ENCODE measurements at places on chromosomes 5 and 9. TPM values are rescaled to one million over a fixed set of nuclear protein-coding genes. Genes with fewer than 3 reads are reported as not detected.
A peak's percentile ranks its signal among the peaks of the same experiment; 100 is the strongest.

DNA sequence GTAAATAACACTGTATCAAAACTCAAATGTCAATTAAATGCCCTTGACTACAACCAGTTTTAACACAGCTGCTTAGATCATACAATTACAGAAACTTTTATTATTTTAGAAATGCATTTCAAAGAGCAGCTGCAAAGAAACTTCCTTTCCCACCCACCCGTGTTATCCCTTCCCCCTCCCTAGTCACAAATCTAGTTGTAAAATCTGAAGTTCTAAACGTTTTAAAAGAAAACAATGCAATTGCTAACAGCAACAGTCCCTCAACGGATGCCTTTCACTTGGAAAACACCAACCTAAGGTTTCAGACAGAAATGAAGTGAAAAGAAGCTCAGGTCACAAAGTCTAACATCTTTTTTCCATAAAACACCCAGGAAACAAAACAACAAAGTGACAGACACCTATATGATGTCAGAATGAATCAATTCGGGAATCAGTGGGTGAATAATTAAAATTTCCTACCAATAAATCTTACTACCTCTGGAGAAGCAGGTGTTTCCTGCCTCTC, 100.3 kb downstream of the FBXW11 start:
- no peak for DNase-seq

DNA sequence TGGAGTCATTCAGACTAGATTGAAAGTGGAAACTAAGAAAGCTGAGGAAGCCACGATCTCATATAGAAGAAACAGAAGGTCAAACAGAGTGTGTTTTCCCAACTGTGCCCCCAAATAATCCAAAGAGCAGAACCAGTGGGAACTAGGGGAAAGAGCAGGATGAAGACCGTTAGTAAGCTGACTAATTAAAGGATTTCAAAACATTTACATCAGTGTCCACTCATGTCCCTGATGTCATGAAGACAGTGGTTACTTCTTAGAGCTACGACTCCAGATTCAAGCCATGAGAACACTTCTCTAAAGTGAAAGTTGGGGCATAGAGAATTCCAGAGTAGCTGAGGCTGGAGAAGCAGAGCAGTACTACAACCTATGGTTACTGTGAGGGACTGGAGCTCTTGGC, 119.6 kb upstream of the SLC12A2 start:
- DNase-seq, result no peak

DNA sequence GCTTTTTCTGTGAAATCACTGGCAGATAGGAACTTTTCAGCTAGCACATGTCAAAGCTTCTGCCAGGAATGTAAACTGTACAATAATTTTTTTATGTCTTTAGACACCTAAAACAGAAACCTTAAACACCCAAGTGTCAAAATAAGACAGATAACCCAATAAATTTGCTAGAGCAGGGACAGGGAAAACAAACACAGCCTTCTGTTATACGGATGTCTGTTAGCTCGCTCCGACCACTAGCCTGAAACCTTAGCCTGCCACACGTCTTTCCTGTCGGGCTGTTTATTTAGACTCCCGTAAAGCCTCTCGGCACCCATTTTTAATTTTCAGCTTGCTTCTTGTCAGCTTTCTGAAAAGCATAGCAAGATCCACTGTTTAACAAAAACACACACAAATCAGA, 355.4 kb upstream of the SLC24A2 start:
- no peak for DNase-seq

DNA sequence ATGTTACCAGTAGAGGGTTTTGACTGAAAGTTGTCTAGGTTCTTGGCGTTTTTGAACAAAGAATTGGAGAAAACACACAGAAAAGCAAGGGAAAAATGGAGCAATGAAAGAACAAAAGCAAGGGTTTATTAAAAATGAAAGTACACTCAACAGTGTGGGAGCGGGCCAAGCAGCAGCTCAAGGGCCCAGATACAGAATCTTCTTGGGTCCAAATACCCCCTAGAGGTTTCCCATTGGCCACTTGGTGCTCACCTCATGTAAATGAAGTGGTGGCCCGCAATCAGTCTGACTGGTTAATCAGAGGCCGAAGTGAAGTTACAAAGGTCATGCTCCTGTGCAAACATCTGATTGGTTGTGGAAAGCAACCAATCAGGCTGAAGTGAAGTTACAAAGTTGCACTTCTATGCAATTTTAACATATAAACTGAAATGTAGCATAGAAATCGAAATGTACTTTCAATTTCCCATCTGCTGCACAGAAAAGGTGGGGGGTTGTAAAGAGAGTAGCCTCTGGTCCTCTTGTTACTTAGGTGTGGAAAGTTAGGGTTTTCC, 1.9 kb upstream of the GM2A start:
- no peak for DNase-seq

- no peak for DNase-seq
Measured at GRCh38 chr5:53170746-53171349, 61.3 kb upstream of the MOCS2 start.

GRCh38 chr5:14587150-14587549, 5.6 kb downstream of the OTULINL start:
- DNase-seq, result no peak

DNA sequence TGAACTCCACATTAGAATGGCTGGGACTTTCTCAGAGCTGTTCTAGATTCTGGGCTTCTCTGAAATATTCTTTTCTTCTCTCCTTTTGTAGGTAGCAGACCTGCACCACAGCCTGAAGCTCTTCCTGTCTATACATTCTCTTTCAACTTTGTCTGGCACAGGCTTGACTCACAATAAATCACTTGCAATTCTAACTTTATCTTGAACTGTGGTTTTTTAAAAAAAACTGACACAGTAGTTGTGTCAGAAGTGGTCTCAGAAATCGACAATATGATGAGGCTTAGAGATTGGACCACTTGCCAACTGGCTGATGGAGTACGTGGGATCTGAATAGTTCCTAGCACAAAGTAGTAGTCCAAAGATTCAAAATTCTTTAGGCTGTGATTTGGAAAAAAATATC, 24.1 kb upstream of the CDH9 start:
- no peak for DNase-seq

- DNase-seq, result no peak
Measured at GRCh38 chr5:122984425-122984824, 52.1 kb downstream of the PPIC start.

DNA sequence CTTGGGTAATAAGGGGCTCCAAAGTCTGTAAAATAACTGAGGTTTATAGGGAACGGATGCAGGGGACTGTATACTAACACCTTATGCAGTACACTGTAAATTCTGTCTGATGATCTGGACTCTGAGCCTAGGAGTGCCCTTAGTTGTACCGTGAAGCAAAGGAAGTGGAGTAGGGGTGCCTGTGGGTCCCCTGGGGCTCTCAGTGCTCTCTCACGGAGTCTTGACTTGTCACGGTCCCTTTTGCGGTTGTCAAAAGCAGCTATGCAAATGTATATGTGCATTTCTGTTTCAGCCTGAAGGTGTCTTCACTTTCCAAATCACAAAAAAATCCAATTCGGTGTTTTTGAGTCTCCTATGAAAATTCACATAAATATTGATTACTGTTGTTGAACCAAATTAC, 17.8 kb downstream of the DMRT1 start:
- no peak for DNase-seq

GRCh38 chr9:83219154-83219923, 156.4 kb upstream of the RASEF start:
- DNase-seq, result peak; percentile 99

GRCh38 chr9:94005272-94005901, 50.2 kb upstream of the BARX1 start:
- DNase-seq, result no peak

- DNase-seq, result no peak
Measured at GRCh38 chr5:133877351-133878235, 90.8 kb downstream of the C5orf15 start.

DNA sequence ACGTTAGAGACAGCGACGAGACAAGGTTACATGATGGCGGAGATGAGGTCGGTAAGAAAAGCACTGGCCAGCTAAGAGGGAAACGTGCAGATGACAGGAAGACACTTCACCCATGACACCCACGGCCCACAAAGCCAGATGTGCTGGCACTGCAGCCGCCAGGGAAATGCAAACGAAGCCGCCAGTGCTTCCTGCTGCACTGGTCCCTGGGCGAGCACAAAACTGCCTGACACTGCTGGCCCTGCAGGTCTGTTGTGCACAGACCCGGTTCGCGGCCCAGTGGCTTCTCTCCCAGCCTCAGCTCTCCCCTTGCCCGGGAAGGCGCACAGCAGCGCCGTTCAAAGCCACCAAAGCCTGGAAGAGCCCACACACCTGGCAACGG, 20.3 kb downstream of the QSOX2 start:
- no peak for DNase-seq

- no peak for DNase-seq
Measured at GRCh38 chr5:6525910-6526309, 77.3 kb downstream of the UBE2QL1 start.

GRCh38 chr9:74102702-74103101, 394.4 kb upstream of the RORB start:
- DNase-seq, result no peak

DNA sequence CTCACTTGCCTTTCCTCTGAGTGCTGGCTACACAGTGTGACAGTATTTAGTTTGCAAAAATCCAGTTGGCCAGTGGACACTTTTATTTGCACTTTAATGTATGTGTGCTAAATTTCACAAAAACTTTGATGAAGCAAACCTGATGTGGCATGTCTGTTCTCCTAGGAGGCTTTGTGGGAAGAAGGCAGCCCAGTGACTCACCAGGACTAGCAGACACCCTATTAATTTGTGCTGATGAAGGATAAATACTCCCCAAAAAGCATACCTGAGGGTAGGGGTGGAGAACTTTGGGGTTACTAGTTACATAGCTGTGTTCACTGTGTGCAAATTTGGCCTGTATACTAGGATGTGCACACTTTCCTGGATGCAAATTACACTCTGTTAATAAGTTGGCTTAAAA, 39.3 kb upstream of the IPPK start:
- DNase-seq, result no peak

DNA sequence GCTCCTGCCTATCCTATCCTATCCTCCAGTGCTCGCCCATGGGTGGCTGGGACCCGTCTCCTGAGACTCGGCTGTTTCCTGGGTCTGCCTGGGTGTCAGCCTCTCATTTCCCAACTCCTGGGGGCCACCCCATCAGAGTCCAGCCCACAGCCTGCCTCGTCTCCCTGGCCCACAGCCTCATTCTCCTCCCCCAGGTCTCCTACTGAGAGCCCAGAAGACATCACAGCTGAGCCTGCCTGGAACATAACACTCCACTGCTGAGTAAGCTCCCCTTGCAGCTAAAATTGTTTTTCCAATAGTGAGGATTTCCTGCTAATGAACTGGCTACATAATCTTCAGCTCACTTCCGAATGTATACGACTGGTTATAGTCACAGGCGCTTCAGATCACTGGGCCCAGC, 95.3 kb downstream of the TTLL11 start:
- no peak for DNase-seq

DNA sequence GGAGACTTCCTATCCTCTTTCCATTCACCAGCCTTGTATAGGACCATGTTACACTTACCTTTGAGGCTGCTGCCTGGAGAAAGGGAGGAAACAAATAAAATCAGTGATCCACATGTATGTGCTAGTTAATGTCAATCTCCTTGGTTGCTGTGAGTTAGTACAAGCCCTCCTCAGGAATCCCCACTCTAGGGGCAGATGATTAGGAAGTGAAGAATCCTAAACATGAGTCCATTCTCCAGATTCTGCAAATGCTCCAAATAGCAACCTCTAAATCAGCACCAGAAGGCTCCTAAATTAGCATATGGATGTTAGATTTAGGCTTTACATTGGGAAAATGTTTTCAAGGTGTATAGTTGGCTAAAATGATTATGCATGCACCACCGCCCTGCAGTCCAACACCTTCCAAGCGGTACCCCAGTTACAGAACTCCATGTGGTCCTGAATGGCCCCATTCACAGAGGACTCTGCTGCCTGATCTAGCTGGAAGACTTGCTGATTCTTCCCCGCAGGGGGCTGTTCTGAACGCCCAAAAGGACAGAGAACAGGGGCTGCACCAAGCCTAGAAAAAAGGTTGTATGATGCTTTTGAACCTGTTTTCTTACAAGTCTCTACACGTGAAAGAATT, 123.2 kb downstream of the TLE1 start:
- no peak for DNase-seq

- peak; percentile 39 for DNase-seq
Measured at GRCh38 chr9:123003466-123003865, 30.0 kb upstream of the GPR21 start.

GRCh38 chr5:35900972-35901695, 37.3 kb downstream of the CAPSL start:
- DNase-seq, result no peak

GRCh38 chr9:126550891-126551351, 62.8 kb upstream of the LMX1B start:
- no peak for DNase-seq

DNA sequence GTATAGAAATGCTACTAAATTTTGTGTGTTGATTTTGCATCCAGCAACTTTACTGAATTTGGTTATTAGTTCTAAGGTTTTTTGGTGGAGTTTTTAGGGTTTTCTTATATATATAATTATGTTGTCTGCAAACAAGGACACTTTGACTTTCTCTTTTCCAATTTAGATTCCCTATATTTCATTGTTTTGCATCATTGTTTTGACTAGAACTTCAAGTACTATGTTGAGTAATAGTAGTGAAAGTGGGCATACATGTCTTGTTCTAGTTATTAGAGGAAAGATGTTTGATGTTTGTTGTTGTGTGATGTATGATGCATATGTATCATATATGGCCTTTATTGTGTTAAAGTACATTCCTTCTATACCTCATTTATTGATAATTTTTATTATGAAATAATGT, 362.3 kb upstream of the PRR16 start:
- no peak for DNase-seq

- no peak for DNase-seq
Measured at GRCh38 chr5:170937072-170937471, 75.3 kb downstream of the RANBP17 start.

- DNase-seq, result no peak
Measured at GRCh38 chr5:134110382-134110781, 4.1 kb upstream of the TCF7 start.

DNA sequence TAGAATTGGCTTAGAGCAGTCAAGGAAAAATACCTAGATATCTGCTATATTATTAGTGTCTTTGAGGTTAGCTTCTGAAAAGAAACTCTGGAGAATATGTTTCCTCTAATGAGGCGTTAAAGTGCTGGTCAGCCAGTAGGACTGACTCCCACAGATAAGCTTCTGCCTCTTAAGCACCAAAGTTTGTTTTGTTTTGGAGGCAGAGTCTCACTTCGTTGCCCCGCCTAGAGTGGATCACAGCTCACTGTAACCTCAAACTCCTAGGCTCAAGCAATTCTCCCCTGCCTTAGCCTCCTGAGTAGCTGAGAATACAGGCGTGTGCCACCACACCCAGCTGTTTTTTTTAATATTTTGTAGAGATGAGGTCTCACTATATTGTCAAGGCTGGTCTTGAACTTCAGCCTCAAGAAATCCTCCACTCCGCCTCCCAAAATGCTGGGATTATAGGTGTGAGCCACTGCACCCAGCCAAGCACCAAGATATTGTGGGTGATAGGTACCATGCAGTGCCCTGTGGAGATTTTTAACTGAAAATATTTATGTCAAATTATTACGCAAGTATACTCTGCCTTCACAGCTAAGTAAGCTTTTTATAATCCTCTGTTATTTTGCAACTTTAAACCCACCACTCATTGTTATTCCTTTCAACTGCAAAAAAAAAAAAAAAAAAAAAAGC, 24.7 kb upstream of the TMEM171 start:
- no peak for DNase-seq

NUTM2G gene
- not detected for total RNA-seq

PCDHGA11 gene
- 15.0 TPM for total RNA-seq

ELL2 gene
- total RNA-seq, result 12.8 TPM

PPP2R2B gene
- 62.0 TPM for total RNA-seq

AFF4 gene
- 74.7 TPM for total RNA-seq

ZNF782 gene
- 13.3 TPM for total RNA-seq

B4GALT7 gene
- total RNA-seq, result 32.3 TPM
